Midbrain (tissue), 1 donor: ENCODE measurements at places on chromosomes 1 and 21.
A peak's percentile ranks its signal among the peaks of the same experiment; 100 is the strongest.

GRCh38 chr1:8155528-8156186 lies 129.5 kb upstream of the ERRFI1 start:
- DNase-seq, result no peak

DNA sequence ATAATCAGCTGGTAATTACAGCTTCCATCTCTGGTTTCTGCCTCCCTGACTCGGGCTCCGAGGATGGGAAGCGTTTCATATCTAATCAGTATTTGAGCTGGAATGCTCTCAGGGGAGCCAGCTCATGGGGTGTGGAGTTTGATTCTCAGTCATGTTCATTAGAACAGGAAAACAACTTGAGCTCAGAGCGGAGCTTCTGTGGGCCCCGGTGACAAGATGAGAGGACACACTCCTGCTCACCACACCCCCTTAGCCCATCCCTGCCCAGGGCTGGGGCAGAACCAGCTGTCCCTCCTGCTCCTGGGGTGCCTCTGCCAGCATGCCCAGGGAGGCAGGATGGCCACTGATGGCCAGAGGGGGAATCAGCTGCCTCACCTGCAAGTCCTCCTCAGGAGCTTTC lies 726.0 kb downstream of the PTPRU start:
- no peak for DNase-seq

DNA sequence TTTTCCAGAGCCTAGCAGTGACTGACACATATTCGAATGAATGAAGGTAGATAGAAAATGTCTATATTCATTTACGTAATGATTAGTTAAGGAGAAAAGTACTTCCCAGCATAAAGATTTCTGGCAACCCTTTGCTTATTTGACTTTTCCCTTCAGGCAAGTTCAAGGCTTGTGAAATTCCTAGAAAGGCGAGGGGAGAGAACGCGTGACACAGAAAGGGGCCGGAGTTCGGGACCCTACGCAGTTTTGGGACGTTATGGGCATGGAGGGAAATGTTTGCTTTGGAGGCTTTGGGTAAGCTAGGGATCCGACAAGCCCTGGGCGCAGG lies 472 bp upstream of the USP25 start:
- DNase-seq, result peak; percentile 52

DNA sequence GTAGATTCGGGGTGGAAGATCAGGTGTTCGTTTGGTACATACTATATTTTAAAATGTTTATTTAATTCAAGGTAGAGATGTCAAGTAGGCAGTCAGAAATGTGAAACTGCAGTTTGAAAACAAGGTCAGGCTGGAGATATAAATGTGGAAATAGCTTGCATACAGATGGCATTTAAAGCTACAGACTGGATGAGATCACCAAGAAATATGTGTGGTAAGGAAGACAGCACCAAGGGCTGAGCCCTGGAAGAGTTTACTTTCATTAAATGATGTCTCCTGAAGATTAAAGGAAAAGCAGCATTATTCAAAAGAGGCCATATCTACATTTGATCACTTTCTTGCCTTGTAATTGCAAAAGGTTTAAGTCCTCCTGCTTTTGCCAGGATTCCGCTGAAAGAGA lies 271.3 kb downstream of the PTBP2 start:
- no peak for DNase-seq

DNA sequence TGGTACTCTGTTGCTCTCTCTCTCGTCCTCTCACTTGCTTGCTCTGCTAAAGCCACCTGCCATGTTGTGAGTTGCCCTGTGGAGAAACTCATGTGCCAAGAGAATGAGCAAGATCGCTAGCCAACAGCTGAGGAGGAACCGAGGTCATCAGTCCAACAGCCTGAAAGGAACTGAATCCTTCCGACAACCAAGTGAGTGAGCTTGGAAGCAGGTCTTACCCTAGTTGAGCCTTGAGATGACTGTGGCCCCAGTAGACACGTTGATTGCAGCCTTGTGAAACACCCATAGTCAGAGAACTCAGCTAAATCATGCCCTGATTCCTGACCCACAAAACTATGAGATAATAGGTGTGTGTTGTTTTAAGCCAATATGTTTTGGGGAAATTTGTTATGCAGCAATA lies 48.1 kb upstream of the BACH1 start:
- DNase-seq, result no peak

- DNase-seq, result no peak
These were observed 97.6 kb downstream of the EPHB2 start for GRCh38 chr1:22808186-22808675.

DNA sequence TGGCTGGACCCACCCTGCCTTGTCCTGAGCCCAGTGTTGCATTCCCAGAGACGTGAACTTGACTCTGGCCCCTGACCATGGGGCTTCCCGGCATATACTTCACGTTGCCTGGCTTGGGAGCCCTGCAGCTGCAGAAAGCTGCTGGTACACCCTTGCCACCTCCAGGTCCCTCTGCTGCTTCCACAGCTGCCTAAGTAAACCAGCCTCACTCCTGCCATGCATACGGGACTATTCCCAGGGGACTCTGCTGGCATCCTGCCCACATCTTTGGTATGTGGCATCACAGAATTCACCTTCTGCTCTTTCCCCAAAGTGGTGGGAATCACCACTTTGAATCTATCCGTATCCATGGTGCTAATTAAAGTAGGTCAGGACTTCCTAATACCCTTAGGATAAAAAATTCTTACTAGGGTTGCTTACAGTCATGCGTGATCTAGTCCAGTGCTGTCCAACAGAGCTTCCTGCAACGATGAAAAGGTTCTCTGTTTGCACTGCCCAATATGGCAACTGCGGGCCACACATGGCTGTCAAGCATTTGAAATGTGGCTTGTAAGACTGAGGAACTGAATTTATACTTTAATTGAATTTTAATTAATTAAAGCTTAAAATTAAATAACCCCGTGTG lies 203.0 kb downstream of the GRIK3 start:
- DNase-seq, result no peak

- no peak for DNase-seq
These were observed 1.2 kb upstream of the ADPRS start for GRCh38 chr1:36087233-36088123.

DNA sequence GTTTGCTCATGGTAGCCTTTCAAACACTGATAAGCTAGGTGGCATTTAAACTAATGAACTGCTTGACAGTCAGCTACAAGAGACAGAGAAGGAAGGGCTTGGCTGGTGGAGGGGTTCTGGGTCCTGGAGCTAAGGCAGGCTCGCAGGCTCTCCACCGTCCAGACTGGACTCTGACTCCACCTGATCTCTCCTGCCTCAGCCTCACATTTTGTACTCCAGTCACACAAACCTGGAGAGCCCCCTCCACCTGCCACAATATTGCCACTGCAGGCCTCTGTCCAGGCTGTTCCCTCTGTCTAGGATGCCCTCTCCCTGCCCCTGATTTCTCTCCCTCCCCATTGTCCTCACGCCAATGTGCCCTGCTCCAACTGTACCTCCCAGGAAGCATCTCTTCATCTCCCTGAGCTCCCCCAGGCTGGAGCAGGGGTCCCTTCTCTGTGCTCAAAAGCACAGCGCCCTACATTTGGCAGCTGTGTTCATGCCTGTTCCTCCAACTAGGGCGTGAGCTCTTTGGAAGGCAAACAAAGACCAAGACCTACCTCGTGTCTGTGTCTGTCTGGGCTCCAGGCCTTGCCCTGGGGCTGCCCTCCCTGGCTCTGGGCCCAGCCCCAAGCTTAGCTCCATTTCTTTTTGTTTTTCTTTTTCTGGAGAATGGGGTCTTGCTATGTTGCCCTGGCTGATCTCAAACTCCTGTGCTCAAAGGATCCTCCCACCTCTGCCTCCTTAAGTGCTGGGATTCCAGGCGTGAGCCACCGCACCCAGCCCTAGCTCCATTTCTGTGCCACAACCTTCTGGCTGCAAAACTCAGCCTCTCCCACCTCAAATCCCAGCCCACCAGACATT lies 2.9 kb downstream of the TIE1 start:
- no peak for DNase-seq

GRCh38 chr1:94055459-94056122 lies 65.4 kb downstream of the ABCA4 start:
- DNase-seq, result no peak

DNA sequence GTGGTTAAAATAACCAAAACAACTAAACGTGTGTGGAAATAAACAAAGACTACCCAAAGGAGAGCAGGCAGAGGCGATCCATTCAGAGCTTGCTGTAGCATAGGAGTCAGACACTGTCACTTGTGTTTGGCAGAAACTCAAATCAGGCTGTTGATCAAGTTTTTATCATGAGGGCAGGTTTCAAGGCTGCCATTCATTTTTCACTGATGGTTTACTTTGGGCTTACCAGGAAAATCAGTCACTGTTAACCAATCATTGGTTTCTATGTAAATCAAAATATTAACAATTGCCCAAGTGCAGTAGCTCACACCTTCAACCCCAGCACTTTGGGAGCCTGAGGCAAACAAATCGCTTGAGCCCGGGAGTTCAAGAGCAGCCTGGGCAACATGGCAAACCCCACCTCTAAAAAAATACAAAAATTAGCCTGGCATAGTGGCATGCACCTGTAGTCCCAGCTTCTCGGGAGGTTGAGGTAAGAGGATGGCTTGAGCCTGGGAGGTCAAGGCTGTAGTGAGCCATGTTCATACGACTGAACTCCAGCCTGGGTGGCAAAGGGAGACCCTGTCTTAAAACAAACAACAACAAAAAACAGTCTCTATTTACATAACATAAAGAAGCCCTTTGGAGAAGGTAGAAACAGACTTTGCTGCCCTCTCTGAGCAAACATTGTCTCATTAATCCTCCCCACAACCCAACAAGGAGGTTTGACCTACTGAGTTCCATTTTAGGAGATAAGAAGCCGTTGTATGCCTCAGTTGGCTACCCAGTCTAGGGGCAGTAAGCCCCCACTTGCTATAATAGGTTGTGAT lies 21.1 kb upstream of the ETS2 start:
- no peak for DNase-seq

DNA sequence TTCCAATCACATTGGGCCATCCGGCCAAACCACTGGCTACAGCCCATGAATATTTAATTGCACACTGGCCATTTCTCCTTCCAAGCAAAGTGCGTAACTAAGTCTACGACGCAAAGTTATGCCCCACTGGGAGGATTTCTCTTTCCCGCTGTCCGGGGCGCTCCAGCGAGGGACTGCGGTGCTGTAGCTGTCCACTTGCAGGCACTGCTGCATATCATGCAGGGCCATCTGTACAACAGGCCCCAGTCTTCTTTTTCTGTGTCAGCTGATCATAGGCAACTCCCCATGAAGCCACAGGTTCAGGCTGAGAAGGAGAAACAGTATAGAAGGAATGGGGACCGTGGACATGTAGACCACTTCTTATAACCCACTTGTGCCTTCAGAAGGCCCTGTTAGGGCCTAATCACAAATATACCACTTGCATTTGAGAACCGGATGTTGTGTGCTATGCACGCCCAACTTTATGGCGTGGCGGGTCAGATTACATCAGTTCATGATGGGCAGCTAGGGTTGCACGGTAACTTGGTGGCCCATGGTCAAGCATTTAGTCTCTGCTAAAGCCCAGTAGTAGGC lies 58.0 kb downstream of the ADSS2 start:
- DNase-seq, result no peak

GRCh38 chr1:65424573-65424889 lies 4.1 kb downstream of the LEPR start:
- DNase-seq, result no peak

GRCh38 chr1:76542359-76542758 lies 324.9 kb upstream of the ST6GALNAC5 start:
- DNase-seq, result no peak

- no peak for DNase-seq
These were observed 61.7 kb downstream of the ERICH3 start for GRCh38 chr1:74611887-74612286.

GRCh38 chr1:84382127-84382526 lies 16.2 kb upstream of the DNASE2B start:
- no peak for DNase-seq
